ENCODE measurements at places on chromosomes 12 and 14. TPM values are rescaled to one million over a fixed set of nuclear protein-coding genes. Genes with fewer than 3 reads are reported as not detected.

DNA sequence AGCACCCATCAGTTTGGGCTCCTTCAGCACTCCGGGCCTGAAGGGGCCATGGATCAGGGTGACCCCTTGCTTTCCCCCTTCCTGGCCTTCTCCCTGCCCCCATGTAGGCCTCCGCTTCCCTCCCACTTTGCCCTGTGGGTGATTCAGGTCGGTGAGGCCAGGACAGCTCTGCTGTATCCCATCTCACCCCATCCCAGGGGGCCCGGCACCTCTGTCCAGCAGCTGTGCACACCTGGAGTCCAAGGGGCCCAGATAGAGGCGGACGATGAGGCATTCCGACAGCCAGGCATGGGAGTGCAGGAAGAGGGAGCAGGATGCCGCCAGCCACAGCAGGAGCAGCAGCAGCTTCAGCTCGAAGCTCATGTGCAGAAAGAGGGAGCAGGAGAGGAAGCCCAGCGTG is 11.4 kb downstream of the LTB4R start:
- H3K27me3 ChIP-seq, result no peaks in the 10 kb centered on the region
- DNase-seq, result no peak
- H3K27ac ChIP-seq, result no peak overlapping the region
- H3K36me3 ChIP-seq, result no peaks in the 10 kb centered on the region
- H3K4me3 ChIP-seq, result no peak overlapping the region

DNA sequence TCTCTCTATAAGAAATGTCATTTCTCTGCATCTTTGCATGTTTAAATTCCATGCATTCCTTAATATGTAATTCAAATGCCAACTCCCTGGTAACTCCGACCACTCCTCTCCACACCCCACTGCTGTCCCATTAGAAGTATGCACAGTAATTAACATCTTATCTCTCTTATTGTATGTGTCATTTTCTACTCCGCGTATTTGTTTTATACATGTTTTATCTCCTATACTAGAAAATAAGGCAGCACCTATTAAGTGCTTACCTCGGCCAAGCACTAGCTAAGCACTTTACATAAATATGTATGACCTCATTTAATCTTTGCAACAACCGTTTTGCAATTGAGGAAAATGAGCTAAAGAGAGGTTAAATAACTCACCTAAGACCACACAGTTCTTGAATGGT is 469.8 kb downstream of the BCAT1 start:
- no peak overlapping the region for H3K4me3 ChIP-seq
- H3K27me3 ChIP-seq, result no peaks in the 10 kb centered on the region
- H3K36me3 ChIP-seq, result no peaks in the 10 kb centered on the region
- no peak for DNase-seq
- H3K4me1 ChIP-seq, result no peaks in the 10 kb centered on the region

- no peaks in the 10 kb centered on the region for H3K36me3 ChIP-seq
- H3K27me3 ChIP-seq, result no peaks in the 10 kb centered on the region
- H3K4me1 ChIP-seq, result peaks cover 34% of the 10 kb centered on the region
- no peak overlapping the region for H3K4me3 ChIP-seq
- no peak for DNase-seq
Observed at GRCh38 chr14:100665511-100666032, 61.1 kb upstream of the DLK1 start.

GRCh38 chr14:64951724-64952123 is 9.2 kb upstream of the GPX2 start:
- no peaks in the 10 kb centered on the region for H3K27me3 ChIP-seq
- H3K36me3 ChIP-seq, result no peaks in the 10 kb centered on the region
- no peak overlapping the region for H3K27ac ChIP-seq
- H3K4me1 ChIP-seq, result no peaks in the 10 kb centered on the region
- H3K4me3 ChIP-seq, result no peak overlapping the region

GRCh38 chr12:121214166-121214777 is 4.3 kb downstream of the P2RX4 start:
- H3K4me3 ChIP-seq, result no peak overlapping the region
- no peak for DNase-seq
- H3K36me3 ChIP-seq, result no peaks in the 10 kb centered on the region

DNA sequence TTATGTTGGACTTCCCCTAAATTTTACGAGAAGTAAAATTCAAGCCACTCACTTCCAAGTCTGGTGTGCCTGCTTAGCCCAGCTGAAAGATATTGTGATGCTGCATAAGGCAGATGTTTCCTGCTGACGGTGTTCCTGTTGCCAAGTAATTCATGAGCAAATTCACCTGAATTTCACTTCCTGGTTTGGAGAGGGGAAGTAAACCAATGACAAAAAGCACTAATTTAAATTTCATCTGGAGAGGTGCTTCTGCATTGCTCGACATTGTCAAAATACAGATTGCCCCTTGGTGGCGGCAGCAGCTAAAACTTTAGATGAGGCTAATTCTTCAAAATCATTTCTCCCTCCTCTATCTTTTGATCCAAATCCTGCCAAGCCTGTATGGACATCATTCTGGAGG is 281.1 kb downstream of the AACS start:
- H3K4me3 ChIP-seq, result no peak overlapping the region
- H3K4me1 ChIP-seq, result no peaks in the 10 kb centered on the region
- H3K27ac ChIP-seq, result no peak overlapping the region
- no peak for DNase-seq
- peaks cover 14% of the 10 kb centered on the region for H3K27me3 ChIP-seq

DNA sequence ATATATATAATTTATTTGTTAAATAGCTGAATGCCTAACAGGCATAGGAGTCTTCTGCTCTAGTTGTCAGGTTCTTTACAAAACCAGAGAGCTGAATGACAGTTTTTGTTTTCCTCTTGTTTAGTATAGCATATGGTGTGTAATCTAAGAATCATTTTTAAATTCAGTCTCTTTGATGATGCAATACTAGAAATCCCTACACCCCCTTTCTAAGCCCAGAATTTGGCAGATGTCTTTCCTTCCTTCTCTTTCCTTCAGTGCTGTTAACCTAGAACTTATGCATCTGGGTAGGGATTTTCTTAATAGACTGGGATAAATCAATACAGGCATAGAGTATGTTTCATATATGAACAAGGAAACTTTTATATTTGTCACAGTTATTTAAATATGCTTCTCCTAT is 198.1 kb downstream of the KCNH5 start:
- H3K4me1 ChIP-seq, result no peaks in the 10 kb centered on the region
- DNase-seq, result no peak
- H3K4me3 ChIP-seq, result no peak overlapping the region

DNA sequence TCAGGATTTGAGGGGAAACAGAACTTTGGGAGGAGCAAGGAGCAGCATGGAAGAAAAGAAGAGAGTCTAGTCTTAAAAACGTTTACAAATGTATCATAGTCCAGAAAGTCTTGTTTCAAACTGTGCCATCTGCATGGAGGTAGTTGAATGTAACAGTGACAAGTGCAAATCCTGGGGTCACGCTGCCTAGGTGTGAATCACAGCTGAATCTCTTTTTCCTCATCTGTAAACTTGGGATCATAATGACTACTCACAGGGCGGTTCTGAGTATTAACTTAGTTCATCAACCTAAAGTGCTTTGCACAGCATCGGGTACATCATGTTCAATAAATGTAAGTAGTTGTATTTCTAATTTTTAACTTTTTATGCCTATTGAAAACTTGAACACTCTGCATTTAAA is 208.5 kb downstream of the CHST11 start:
- no peak overlapping the region for H3K27ac ChIP-seq
- no peaks in the 10 kb centered on the region for H3K27me3 ChIP-seq
- H3K36me3 ChIP-seq, result no peaks in the 10 kb centered on the region
- no peak overlapping the region for H3K4me3 ChIP-seq
- no peaks in the 10 kb centered on the region for H3K4me1 ChIP-seq
- DNase-seq, result no peak

Gene LDHB
- 552 TPM for total RNA-seq

Gene P2RX7
- 0.23 TPM for total RNA-seq

Data from Panc1 (cell line).